ENCODE measurements at places on chromosomes 3 and 15.

DNA sequence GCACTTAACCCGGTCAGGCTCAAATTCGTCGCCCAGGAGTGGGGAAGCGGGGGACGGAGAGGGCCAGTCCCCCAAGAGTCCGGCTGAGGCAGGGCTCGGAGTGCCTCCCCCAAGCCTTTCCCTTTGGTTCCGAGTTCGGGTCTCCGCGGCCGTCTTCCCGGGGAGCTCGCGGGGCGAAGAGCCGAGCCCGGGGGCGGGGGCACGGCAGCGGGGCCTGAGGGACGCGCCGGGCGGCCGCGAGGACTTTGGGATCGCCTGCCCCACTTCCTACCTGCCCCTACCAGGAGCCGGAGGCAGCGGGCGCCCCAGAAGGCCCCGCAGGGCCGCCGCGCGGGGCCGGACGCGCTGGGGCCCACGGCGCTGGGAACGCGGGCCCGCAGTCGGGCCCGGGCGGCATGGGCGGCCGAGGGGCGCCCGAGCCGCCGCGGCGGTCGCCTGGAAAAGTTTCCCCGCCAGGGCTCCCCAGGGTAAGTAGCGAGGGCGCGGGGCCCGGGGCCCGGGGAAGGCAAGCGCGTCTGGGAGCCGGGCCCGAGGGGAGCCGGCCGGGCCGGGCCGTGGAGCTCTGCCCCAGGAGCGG, 2.8 kb downstream of the FURIN start:
- DNase-seq, result peak; percentile 57

- DNase-seq, result no peak
Observed at GRCh38 chr3:174397848-174398247, 461.3 kb upstream of the NAALADL2 start.

DNA sequence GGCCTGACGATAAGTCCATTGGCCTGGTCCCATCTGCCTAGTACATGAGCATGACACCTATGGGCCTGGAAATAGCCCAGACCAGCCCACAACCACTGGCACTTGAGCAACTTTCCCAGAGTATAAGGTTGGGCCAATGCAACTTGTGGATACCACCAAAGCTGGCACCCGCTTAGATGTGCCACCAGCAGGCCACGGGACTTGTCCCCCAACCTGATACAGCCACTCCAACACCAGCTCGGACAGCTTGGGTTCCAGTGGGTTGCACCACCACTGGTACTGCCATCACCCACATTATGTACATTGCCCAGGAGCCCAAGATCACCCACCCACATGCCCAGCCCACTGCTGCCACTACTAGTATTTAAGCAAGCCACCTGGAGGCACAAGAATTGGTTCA, 381.2 kb downstream of the GBE1 start:
- DNase-seq, result no peak

DNA sequence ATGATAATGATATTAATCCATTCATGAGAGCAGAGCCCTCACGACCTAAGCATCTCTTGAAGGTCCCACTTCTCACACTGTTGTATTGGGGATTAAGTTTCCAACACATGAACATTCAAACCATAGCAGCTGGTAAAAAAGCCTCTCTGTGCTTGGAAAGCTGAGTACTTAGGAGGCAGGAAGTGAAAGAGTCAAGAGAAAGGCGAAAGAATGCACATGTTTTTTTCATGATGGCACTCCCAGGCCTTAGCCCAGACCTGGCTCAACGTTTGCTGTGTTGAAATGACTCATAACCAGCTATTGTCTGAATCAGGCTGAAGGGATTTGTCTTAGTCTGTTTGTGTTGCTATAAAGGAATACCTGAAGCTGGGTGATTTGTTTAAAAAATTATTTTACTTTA, 84.4 kb upstream of the RGMA start:
- no peak for DNase-seq

GRCh38 chr3:144900366-144900765, 928.7 kb downstream of the DIPK2A start:
- no peak for DNase-seq

DNA sequence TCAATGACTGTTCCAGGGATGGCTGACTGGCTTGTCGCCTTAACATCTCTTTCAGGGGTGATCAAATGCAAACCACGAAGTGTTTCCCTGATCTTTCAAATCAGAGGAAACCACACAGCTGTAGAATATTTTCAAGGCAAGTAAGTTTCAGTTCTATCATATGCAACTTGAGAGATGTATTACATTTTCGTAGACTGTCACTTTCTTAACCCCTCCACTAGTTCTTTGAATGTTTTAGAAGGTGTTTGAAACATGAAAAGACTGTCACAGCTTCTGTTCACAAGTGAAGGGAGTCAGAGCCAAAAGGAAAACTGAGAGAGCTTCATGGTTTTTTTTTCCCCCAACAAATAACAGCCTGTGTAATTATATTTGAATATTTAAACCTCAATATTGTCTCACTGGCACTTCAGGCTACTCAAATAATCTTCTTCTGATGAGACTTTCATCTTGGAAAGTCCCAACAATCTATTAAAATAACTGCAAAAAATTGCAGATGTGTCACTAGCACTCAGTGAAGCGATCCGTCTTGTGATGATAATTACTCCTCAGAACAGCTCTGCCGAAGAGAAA, 25.9 kb upstream of the CAPN7 start:
- no peak for DNase-seq

DNA sequence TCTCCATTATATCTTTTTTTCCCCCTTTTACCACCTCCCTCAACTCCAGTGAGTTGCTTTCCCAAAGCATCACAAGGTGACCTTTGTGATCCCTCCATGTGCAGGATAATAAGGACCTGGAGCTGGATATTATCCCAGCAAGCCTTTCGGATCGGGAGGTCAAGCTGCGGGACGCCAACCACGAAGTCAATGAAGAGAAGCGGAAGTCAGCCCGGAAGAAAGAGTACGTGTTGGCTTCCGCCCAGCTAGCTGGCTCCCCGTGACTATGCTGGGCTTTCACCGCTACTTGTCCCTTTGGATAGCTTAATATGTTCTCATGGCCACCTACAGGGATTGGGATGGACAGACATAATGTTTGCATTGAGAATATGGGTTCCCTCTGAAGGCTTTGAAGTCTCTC, 273.7 kb upstream of the UMPS start:
- no peak for DNase-seq

DNA sequence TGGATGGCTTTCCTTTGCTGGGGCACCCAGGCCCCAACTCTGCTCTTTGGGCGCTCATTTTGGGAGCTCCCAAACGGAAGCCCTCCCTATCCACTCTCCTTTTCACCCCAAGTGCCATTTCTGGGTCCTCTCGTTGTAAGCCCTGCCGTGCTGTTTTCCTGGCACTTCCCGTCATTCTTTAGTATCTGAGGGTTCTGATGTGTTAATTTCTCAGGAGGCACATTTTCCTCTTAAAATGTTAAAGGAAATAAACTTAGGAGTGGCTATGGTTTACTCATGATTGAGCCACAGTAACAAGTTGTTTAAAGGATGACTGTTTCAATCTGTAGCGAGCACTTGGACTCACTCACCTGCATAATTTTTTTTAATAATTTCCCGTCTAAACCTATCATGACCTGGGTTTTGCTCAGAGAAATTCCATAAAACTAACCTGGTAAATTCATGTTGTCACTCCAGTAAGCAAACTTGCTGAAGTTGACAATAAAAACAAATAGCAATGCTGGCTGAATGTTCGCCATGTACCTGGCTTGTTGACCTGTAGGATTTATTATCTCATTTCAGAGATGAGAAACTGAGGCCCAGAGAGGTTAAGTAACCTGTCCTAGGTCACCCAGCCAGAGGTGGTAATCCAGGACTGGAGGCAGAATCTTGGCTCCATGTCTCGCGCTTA, 10.6 kb downstream of the ALDH1A3 start:
- DNase-seq, result no peak

DNA sequence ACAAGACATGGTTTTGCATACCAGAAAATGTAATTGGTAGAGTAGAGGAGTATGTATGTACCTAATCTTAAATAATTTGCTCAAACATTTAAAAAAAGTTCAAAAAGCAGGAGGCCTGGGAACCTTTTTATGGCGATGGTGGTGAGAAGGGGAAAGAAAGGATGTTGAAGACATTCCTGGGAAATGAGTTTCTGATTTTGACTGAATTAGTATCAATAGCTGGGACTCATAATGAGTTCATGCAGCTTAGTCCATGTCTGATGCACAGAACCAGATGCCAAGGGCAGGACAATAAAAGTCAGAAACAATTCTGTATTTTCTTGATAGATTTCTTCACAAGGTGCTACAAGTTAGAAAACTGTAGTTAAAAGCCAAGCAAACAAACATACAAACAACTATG, 395.3 kb downstream of the GAP43 start:
- no peak for DNase-seq

DNA sequence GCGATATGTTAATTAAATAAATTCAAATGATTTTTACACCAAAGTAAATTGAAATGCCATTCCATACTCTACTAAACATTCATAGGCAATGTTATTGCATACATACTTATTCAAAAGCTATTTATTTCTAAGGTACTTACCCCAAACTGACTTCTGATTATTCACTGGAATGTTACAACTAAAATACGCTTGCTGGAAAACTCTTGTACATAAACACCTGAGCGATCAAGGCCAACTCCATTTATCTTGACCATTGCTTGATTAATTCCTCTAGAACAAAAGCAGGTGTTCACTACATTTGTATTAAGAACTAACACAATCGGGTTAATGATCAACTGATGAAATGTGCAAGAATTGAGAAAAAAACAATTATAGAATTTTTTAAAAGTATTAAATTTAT, at the start of gene SERPINI2:
SERPINI2 (minus strand) TSS at position 180 of the 400 bp plus-strand sequence. CDS start 2,208 bp downstream, outside the sequence.
- DNase-seq, result no peak

- DNase-seq, result no peak
Observed at GRCh38 chr3:25043749-25044148, 384.3 kb upstream of the RARB start.

GRCh38 chr3:53680028-53680427, 166.2 kb downstream of the CHDH start:
- peak; percentile 95 for DNase-seq

DNA sequence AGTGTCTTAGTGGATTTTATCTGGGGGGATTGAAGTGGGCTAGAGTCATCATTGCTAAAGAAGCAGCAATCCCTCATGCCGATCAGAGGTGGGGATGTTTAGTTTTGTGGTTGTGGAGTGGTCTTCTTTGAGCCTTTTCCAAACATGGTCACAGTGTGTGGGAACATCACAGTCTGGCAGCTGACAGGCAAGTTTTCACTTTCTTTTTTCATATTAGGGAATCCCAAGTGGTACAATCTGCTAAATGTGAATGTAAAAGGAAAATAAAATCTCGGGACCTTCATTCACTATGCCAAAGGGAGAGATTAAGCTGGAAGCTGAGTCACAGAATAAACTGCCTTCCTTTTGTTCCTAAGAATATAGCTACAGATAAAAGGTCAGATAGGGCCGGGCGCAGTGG, 10.4 kb upstream of the CX3CR1 start:
- DNase-seq, result no peak

- no peak for DNase-seq
Observed at GRCh38 chr3:80682951-80683350, 915.2 kb upstream of the ROBO1 start.

DNA sequence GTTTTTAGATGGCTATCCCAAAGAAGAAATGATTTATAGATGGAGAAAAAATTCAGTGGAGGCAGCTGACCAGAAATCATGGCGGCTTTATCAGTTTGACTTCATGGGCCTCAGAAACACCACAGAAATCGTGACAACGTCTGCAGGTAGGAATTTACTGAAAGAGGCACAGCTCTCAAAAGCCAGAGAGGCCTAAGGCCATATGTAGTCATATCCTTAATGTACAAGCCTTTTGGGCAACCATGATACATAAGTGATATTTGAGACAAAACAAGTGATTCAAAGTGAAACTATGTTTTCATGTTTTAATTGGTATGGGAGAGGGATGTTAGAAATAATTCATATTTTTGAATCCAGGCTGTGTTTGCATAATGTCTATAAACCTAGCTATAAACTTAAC, 509.7 kb downstream of the GABRG3 start:
- no peak for DNase-seq

- no peak for DNase-seq
Observed at GRCh38 chr3:115500795-115501194, 122.5 kb upstream of the GAP43 start.

GRCh38 chr3:81741216-81741615, 20.2 kb downstream of the GBE1 start:
- no peak for DNase-seq

- DNase-seq, result no peak
Observed at GRCh38 chr3:56422316-56422715, 46.0 kb downstream of the ERC2 start.

- DNase-seq, result peak; percentile 63
Observed at GRCh38 chr3:90015688-90016356, 908.4 kb downstream of the EPHA3 start.

- DNase-seq, result no peak
Observed at GRCh38 chr3:31892916-31893573, 88.0 kb downstream of the OSBPL10 start.

Data from femur (tissue), 1 donor.